ENCODE measurements at places on chromosomes 3 and 15. TPM values are rescaled to one million over a fixed set of nuclear protein-coding genes. Genes with fewer than 3 reads are reported as not detected.

The ARNT2 gene
- total RNA-seq, result 9.8 TPM

The INO80 gene
- total RNA-seq, result 22.3 TPM

The FAM174B gene
- total RNA-seq, result 1.0 TPM

The EHD4 gene
- total RNA-seq, result 9.5 TPM

Measured in fibroblast of lung (primary cell).